ENCODE measurements at places on chromosomes 12 and 14.

DNA sequence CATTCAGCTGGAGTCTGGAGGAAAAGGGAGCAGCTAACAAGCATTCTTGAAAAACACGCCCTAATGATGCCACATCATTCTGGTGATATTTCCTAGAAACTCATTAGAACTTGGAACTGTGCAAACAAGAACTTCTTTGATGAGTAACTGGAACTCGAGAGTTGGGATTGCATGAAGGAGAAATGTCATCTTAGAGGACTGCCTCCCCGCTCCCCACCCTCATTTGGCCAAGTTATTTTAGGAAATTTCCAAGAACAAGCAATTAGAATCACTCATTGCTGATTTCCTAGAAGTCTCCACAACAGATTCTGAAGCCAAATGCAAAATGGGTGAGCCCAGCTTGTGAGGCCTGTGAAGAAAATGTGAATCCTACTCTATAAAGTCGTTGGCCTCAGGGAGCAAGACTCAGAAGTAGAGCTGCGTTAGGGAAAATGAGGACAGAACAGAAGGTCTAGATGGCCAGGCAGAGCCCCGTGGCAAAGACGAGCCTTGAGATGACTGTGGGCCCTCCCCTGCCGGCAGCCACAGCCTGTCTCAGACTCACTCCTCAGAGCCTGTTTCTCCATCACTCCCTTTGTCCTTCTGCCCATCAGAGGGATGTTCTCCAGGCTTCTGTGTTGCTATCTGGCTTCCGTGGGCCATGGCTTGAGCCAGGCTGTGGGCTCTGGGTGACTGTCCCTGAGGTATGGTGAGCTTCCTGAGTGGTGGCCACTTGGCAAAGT lies 38.4 kb downstream of the RTL1 start:
- DNase-seq = no peak

- no peak for DNase-seq
Observed at GRCh38 chr14:104657563-104658324, 31.7 kb upstream of the INF2 start.

- DNase-seq = no peak
Observed at GRCh38 chr12:46395388-46395787, 22.8 kb upstream of the SLC38A2 start.

GRCh38 chr12:50828886-50829285 lies 13.8 kb upstream of the TMPRSS12 start:
- no peak for DNase-seq

GRCh38 chr14:68873376-68873775 lies 80.5 kb upstream of the ZFP36L1 start:
- no peak for DNase-seq

- no peak for DNase-seq
Observed at GRCh38 chr14:99523704-99524055, 42.5 kb downstream of the CCNK start.

GRCh38 chr14:94394581-94395207 lies 6.3 kb upstream of the SERPINA1 start:
- DNase-seq = no peak

GRCh38 chr14:75428230-75429104 lies 645 bp downstream of the JDP2 start:
- DNase-seq = no peak

DNA sequence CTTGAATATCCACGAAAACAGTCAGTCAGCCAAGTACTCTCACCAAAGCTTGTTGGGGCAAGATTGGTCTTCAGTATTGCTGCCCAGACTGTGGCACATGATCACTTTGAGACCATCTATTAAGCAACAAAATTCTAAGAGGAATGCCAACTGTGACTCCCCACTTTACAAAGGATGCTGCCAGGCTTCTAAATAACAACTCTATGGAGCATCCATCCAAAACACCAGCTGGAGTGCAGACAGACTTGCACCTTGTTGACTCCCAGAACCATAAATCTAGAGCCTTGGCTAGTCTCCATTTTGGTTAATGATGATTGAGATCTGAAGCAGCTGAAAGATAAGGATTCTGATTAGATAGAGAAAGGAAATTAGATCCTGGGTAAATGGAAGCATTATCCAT lies 132.8 kb downstream of the DIO2 start:
- no peak for DNase-seq

DNA sequence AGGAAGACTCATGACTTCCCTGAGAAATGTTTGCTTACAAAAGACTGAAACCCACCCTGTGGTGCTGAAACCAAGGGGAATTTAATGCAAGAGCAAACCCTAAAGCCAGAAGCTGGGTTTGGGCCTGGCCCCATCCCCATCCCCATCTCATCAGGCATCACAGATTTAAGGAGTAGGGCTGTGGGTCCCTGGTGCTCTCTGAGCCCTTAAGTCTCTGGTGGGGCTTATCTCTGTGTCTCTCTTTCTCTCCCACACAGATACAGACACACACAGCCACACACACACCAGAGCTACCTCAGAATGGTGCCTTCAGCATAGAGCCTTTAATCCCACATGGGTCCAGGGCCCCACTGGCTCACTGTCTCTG lies 237.1 kb downstream of the SLC41A2 start:
- DNase-seq = no peak

DNA sequence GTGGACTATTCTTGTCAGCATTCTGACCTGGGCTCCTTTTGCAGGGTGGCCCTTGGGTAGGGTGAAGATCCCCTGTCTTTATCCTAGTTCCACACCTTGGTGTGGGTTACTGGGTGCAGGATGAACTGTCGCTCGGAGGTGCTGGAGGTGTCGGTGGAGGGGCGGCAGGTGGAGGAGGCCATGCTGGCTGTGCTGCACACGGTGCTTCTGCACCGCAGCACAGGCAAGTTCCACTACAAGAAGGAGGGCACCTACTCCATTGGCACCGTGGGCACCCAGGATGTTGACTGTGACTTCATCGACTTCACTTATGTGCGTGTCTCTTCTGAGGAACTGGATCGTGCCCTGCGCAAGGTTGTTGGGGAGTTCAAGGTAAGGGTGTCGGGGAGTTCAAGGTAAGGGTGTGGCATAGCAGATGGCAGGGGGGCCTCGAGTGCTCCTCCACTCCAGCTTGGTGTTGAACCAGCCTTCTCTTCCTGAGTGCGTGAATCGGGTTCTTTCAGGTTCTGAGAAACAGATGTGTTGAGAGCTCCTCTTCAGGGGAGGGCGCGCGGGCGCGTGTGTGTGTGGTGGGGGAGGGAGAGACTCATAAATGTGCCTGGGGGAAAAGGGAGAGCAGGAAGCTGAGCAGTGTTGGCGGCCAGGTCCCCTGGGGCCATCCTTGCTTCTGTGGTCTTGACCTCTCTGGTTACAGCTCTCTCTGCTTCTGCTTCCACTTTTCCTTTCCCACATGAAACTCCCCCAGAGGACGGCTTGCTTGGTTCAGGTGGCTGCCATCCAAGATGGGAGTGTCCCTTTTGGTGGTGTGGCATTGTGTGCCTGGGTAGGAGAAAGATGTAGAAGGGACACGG lies 4.0 kb downstream of the ATG101 start:
- no peak for DNase-seq
